CD8-positive, alpha-beta T cell (primary cell): ENCODE measurements at places on chromosomes 2 and 18.

- DNase-seq: peak; percentile 61
Measured at GRCh38 chr2:238970553-238971081, 122.7 kb downstream of the TWIST2 start.

DNA sequence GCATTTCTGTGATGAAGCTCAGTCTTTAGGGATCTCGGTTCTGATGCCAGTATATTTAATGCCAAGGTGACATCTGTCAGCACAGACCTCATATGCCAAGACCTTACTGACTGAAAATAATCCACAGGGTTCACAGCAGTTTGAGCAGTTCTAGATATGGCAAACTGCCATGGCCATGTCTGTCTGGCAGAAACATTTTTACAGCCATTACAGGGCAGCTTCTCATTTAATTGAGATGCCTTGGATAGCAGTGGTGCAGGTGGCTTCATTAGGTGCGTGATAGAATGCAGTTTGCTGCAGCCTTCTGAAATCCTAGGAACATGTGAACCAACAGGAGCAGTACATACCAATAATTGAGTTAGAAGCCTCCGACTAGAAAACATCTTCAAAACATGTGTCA, 510.6 kb downstream of the XIRP2 start:
- DNase-seq: no peak

GRCh38 chr2:147122944-147123343, 721.9 kb upstream of the ACVR2A start:
- no peak for DNase-seq

- no peak for DNase-seq
Measured at GRCh38 chr18:36392164-36392978, 94.9 kb downstream of the FHOD3 start.

DNA sequence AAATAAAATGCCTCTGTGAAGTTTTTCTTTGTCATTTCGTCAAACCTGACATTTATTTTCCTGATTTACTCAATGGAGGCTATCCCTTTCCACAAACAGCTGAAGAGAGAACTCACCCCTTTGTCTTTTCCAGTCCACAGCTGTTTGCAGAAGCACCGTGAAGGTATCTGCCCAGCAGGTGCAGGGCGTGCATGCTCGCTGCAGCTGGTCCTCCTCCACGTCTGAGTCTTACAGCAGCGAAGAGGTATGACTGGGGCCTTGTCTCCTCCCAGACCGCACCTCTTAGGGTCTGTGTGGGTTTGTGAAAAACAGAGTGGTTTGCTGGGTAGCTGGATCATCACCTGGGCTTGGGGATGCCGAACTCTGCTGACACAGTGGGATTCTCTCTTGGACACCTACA, 9.7 kb downstream of the SPP2 start:
- DNase-seq: no peak

- DNase-seq: no peak
Measured at GRCh38 chr2:35538796-35539195, 816.8 kb upstream of the CRIM1 start.

DNA sequence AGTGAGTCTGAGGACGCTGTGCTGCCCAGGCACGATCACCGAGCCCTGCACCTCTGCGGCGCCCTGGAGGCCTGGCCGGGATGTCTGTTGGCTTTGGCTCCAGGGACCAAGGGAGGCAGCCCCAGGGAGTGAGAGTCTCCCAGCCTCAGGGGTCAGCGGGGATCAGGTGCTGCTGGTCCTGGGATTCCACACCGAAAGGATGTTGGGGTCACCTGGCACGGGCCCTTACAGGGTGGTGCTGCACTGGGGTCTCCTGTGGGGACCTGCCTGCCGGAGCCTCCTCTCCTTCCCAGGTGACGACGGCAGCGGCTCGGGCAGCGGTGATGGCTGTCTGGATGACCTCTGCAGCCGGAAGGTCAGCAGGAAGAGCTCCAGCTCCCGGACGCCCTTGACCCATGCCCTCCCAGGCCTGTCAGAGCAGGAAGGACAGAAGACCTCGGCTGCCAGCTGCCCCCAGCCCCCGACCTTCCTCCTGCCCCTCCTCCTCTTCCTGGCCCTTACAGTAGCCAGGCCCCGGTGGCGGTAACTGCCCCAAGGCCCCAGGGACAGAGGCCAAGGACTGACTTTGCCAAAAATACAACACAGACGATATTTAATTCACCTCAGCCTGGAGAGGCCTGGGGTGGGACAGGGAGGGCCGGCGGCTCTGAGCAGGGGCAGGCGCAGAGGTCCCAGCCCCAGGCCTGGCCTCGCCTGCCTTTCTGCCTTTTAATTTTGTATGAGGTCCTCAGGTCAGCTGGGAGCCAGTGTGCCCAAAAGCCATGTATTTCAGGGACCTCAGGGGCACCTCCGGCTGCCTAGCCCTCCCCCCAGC, 30.5 kb downstream of the GPC1 start:
- DNase-seq: no peak

GRCh38 chr2:235855011-235855410, 313.2 kb downstream of the GBX2 start:
- no peak for DNase-seq

DNA sequence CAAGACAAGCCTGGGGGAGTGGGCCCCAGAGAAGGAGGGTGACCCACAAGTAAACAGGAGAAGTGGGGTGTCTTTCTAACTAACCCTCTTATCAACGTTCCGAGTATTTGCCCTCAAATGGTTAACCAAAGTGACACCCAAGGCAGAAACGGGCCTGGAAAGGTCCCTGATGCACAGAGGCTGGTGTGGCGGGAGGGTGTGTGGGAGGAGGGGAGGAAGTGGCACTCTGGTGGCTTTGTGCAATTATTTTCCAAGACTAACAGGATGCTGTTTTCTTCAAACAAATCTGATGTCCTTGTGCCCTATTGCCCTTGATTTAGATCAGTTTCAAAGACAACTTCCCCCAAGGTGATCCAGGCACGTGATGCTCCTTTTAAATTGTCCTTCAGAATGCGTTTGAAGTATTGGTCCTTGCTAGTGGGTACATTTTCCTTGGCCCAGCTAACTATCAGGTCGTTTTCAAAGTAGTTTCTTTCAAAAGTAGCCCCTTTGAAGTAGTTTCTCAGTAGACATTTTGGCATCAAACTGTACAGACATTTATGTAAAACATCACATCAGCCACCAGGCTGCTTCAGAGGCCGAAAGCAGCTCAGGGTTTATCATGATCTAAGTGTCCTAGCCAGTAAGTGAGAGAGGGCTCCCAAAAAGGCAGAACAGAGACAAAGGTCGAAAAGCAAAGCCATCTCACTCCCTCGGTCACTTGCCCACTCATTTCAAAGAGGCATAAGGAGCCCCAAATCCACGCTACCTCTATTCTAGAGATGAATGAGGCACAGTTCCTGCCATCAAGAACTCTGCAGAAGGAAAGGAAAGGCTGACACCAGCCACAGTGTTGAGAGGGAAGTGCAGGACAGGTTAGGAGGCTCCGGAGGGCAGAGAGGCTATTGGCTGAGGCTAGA, 371.1 kb upstream of the ID2 start:
- DNase-seq: peak; percentile 48

- DNase-seq: no peak
Measured at GRCh38 chr18:49844903-49845302, 31.6 kb upstream of the ACAA2 start.

DNA sequence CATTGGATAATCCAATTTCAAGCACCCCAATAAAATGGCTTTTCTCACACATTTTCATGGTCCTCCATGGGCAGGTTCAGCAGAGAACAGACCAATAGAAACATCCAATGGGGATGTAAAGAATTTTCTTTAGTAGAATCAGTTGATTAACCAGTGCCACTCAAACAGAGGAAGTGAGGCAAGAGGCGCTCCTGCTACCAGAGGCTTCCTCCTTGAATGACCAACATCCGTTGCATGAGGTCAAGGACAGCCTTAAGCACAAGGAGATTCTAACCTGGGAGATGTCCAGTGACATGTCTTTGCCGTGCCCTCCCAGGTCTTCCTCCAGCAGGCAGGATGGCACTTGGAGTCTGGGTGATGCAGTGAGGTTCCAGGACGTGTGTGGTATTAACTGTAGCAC, 146.6 kb downstream of the PIEZO2 start:
- no peak for DNase-seq

GRCh38 chr18:37641573-37641972, 76.0 kb upstream of the CELF4 start:
- no peak for DNase-seq

- DNase-seq: no peak
Measured at GRCh38 chr2:237876061-237876526, 16.7 kb downstream of the RAMP1 start.

DNA sequence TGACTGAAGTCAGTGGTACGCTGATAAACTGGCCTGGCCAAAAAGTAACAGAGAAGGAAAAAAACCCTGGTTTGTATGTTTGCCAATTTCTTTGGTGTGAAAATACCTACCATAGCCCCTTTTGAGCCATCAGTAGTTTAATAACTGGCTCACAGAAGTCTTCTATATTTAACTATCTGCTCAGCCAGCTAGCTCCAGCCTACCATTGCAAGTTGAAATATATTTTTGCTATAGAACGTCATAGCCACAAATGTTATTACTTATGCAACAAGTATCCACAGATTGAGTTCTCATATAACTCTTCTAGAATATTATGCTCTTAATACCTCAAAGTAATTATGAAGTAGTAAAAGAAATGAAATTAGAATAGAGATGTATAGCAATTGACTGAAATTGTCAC, 25.2 kb downstream of the RPE start:
- no peak for DNase-seq

DNA sequence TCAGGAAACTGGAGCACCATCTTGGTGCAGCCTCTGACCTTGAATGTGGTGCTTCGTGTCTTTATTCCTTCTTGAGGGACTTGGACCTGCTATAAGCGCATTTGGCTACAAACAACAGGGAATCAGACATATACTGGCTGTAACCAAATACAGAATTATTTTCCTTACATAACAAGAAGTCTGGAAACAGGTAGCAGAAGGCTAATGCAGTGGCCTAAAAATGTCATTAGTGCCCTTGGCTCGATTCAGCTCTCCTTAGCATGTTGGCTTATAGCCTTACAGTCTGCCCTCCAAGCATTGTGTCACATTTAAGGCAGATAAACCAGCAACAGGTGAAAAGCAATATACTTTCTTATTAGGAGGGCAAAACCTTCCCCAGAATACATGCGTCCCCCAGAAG, 655.4 kb downstream of the XIRP2 start:
- no peak for DNase-seq

DNA sequence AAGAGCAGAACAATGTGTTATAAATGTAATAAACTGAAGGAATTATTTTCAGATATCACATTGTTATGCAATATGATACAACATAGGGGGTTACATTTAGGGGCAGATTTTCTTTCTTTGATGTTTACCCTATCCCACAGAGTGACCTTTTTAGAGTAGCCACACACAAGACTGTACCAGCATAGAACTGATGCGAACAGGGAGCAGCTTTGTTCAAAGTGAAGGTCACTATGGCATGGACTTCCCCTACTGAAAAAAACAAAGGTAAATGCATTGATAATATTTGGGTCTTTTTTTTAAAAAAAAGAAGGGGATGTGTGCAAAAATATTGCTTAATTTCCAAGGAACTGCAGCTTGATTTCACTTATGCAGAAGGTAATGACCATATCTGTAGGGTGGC, 1354.9 kb downstream of the SUCLG1 start:
- no peak for DNase-seq

- peak; percentile 20 for DNase-seq
Measured at GRCh38 chr2:27715318-27716210, 51.9 kb downstream of the SLC4A1AP start.

GRCh38 chr18:2618009-2618408, 37.5 kb upstream of the SMCHD1 start:
- DNase-seq: no peak

DNA sequence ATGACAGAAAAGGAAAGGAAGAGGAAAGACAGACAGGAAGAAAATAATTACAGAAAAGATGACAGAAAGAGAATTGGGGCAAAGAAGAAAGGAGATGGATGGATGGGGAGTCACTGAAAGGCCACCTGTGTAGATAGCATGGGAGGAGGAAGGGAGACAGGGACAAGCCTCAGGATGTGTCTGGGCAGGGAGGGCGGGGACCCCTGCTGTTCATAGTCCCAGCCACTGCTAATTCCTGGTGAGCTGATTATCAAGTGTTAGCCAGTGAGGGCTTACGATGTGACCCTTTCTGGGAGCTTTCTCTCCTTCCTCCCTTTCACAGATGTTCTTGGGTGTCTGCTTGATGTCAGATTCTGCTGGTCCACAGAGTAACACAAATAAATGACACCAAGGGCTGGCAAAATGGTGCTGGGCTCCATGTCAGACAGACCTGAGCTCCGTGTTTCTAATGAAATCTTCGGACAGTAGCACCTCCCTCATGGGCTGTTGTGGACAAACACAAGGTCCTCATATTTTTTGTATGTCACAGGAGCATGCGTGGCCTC, 13.6 kb downstream of the FHOD3 start:
- no peak for DNase-seq

GRCh38 chr18:25137197-25137472, 214.8 kb downstream of the ZNF521 start:
- no peak for DNase-seq

- DNase-seq: no peak
Measured at GRCh38 chr18:61946449-61946848, 53.6 kb upstream of the RNF152 start.

DNA sequence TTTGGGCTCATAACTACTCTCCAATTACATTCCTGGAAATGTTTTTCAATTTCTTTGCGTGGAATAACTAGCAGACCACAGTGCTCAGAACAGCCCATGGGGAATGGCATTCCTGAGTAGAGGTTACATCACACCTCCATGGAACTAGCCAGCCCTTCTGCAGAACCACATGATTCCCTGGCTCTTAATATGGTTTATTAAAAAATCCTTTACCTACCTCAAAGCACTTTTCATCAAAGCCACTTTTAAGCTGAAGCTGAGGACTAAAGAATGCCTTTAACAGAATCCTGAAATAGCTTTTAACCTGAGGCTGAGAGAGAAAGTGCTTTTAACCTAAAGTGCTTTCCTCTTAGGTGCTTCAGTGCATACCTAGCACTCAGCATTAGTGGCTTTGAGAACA, 376.3 kb downstream of the ARHGAP15 start:
- DNase-seq: no peak

GRCh38 chr2:60214626-60214875, 338.9 kb downstream of the BCL11A start:
- no peak for DNase-seq

GRCh38 chr18:26489881-26490280, 58.5 kb downstream of the KCTD1 start:
- no peak for DNase-seq
